CD4-positive, alpha-beta T cell treated with Interleukin-1 beta for 1 hour (primary cell): ENCODE measurements at places on chromosomes 16 and 17.

- no peak for DNase-seq
Measured at GRCh38 chr17:69098625-69099024, 37.9 kb upstream of the ABCA9 start.

DNA sequence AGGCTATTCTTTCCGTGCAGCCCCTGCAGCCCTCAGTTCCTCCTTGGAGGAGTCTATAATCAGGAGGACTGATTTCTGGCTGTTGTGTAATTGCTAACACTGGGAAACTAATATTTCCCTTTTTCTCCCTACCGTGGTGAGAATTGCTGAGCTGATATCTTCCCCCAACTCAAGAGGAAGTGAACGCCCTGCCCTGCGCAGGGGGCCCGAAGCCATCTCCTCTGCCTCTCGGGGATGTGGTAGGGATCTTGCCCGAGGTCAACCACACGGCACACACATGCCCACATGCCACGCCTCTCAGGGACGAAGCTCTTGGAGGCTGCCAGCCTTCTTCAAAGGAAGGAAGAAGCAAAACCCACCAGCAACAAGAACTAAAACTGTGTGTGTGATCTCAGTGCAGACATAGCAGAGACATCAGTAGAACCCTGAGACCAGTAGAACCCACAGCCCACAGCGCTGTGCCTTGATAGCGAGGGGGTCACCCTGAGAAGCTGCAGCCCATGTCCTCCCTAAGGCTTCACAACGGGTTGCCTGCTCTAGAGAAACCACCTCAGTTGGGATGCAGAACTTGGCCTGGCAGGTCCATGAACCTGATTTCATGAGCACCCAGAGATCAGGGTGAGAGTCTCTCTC is 8.9 kb upstream of the ULK2 start:
- DNase-seq: peak; percentile 54

DNA sequence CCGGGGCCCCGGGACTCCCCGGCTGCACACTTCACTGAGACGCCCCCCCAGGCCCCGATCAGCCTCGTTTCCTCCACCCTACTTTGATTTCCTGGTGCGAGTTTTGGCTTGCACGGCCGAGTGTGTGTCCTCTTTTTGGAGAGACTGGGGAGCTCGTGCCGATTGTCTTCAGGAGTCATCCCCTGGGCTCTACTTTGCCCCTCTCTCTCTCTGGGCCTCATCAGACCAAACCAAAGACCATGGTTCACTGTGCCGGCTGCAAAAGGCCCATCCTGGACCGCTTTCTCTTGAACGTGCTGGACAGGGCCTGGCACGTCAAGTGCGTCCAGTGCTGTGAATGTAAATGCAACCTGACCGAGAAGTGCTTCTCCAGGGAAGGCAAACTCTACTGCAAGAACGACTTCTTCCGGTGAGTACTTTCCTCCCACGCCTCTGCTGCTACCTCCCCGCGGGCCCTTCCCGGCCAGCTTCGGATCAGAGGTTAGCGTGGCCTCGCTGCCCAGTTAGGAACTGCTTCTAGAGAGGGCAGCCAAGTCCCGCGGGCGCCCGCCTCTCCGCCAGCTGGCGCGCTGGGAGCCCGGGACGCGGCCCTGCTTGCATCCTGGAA is 787 bp downstream of the LHX1 start:
- no peak for DNase-seq

DNA sequence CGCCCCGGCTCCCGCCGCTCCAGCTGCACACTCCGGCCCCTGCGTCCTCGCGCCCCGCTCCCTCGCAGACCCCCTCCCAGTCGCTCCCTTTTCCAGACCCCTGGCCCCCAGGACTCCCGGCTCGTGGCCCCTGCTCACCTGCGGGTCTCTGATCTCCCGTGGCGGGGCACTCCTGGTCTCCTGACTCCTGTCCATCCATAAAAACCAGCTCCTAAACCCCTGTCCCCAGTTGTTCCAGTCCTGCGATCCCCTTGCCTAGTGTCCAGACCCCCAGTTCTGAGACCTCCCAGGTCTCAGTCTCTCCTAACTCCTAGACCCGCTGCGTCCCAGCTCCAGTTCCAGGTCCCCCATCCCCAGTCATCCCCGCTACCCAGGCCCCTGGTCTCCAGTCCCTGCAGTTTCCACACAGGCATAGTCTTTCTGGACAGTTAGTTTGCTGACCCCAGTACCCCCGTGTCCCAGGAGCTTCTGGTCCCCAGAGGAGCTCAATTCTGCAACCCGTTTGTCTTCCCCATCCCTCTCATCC is 379 bp downstream of the SNX29 start:
- DNase-seq: no peak

- no peak for DNase-seq
Measured at GRCh38 chr16:5077304-5077703, 5.7 kb downstream of the ALG1 start.

- DNase-seq: no peak
Measured at GRCh38 chr17:34879146-34879545, 82.1 kb downstream of the CCT6B start.

DNA sequence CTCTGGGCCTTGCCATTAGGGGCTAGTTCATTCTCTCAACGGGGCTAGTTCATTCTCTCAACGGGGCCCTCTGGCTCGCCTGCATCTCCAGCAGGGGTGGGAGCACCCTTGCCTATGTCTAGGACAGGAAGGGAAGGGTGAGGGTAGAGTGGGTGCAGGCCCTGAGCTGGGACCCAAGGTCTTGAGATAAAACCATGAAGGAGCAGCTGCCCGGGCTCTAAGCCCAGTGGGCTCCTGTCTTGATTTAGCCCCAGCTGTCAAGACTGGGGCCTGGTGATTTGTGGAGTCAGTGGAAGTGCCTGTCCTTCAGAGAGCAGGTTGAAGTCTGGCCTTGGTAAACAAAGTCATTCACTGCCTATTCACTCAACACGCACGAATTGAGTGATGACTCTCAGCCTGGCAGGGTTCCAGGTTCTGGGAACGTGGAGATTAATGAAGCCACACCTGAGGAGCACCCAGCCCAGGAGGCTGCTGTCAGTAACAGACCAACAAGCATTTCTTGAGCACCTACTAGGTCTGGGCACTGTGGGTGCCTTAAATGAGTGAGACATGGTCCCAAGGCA is 35.4 kb downstream of the WNT3 start:
- DNase-seq: no peak

- no peak for DNase-seq
Measured at GRCh38 chr16:21526923-21527807, 72.2 kb upstream of the METTL9 start.

- no peak for DNase-seq
Measured at GRCh38 chr16:8481810-8482209, 108.5 kb downstream of the TMEM114 start.

- no peak for DNase-seq
Measured at GRCh38 chr17:78883089-78883532, 19.9 kb downstream of the CEP295NL start.

DNA sequence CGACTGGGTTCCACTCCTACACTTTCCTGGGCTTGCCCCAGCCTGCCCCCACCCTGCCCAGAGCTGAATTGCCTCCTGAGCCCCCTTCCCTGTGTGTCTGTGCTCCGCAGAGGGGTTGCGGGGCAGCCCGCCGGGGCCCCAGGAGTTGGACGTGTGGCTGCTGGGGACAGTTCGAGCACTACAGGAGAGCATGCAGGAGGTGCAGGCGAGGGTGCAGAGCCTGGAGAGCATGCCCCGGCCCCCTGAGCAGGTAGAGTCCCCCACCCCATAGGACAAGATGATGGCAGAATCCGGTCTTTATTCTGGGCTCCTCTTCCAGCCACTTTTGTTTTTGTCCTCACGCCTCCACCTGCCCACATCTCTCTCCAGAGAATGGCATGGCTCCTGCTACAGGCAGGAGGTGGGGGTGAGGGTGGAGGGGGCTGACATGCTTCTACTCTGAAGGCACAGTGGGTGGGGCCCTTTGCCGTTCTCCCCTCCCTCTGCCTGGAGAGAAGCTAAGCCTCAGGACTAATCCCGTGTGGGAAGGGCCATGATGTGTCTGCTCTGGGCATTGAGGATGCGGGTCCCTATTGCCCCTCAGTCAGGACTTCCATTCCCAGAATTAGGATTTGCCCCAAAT is 3.5 kb downstream of the ACBD4 start:
- DNase-seq: no peak

DNA sequence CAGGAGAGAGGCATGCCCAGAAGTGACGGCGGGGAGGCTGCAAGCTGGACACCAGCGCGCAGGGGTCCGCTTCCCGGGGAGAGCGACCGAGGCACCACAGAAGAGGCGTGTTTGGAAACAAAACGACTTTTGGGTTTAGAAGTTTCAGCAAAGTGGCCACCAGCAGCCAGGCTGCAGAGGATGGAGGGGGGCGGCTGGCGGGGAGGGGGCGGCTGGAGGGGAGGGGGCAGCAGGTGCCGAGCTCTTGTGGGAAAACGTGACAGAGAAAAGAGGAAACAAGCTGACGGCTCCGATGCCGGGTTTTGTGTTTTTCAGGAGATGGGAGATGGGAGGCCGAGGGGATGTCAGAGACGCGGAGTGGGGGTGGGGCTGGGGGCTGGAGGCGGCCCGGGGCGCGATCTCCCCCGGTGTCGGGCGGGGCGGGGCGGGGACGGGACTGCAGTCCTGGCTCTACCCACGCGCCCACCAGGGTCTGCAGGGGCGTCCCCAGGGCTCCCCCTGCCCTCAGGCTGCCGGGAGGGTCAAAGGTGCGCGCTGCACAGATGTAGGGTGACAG is 32.1 kb upstream of the RPH3AL start:
- DNase-seq: no peak

DNA sequence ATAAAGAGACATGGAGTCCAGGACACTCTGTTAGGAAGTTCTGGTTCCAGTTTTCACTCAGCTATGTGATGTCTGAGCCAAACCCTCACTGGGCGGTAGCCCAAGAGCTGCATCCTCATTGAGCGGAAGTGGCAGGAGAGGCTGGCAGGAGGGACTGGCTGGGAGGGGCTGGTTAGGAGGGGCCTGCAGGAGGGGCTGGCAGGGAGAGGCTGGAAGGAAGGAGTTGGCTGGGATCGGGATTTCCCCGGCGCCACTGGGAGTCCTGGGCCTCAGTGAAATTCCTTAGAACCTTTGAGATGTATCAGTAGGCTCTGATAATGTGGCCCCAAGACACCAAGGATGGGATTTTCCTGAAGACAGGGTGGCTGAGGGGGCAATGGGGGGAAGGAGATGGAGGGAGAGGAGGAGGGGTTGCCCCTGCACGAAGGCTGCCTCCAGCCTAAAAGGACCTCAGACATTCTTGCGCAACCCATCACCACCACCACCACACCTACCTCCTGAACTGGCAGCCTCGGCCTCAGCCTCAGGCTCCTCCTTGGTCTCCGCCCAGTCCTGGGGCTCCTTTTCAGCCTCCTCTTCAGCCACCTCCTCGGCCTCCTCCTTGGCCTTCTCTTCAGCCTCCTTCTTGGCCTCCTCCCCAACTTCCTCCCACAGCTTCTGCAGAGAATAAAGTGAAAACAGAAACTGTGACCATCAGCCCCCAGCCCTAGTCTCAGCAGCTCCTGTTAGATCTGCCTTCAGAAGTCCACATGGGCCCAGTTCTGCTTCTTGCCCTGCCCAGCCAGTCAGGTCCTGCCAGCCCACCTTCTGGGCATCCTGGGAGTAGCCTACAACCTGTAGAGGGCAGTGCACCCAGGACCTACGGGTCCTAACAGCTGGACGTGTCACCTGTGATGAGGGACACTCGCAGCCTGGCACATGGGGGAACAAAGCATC is 31.7 kb downstream of the CNGB1 start:
- no peak for DNase-seq

DNA sequence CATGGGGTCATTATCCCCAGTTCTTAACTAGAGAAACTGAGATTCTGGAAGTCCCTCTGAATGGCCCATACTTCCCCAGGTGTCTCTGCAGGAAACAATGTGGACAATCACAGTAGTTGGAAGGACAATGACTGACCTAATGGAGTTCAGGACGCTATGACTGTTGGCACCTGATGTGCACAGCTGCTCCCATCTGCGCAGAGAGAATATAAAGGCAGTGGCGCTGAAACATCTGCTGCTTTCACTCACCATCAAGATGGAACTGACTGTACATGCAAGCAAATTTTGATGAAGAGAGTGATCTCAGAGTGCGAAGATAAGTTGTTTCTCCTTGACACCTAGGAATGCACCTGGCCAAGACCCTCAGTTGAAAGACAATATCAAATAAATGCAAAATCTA is 395.7 kb upstream of the ASIC2 start:
- DNase-seq: no peak

DNA sequence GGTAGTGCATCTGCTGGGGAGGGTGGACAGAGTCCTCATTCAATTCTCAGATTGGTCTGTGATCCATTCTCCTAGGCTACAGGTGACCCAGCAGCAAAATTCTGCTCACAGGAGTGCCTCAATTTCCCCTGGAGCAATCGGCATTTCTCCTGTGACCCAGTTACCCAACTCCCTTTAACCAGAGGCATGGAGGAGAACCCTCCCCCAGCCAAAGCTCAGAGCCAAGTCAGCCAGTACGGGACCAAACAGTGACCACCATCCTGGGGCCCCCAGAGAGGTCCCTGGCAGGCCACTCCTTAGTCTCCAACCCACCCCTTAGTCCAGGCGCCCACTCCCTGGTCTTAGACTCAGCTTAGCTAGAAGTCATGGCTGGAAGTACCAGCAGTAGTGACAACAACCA is 75.6 kb downstream of the DYNLRB2 start:
- DNase-seq: no peak

DNA sequence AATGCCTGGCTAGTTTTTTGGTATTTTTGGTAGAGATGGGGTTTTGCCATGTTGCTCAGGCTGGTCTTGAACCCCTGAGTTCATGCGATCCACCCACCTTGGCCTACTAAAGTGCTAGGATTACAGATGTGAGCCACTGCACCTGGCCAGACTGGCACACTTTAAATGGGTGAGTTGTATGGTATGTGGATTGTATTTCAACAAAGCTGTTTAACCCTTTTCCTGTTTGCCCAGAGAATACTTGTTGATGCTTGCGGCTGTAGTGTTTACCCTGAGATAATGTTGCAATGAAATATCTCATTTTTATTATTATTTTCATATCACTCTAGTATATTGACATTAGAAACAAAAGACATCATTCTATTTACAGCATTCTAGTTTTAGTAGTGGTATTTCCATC is 17.1 kb upstream of the TMEM94 start:
- DNase-seq: no peak

GRCh38 chr16:53040788-53041187 is 11.9 kb downstream of the CHD9NB start:
- DNase-seq: no peak
